ENCODE measurements at places on chromosomes 6 and 20.

DNA sequence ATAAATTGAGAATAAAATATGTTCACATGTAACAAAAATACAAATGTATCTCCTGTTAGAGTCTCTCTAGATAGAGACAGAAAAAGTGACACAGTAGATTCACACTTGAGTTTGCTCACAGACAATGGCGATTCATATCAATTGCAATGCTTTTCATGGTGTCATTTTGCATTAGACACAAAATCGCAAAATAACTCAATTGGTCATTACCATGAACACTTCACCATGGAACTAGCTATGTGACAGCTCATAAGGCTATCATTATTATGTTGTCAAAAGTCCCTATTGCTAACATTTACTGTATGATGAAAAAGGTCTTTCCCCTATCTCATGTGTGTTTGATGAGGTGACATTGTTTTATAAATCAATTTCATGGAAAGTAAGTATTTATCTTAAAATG, 249.5 kb upstream of the AGPAT4 start:
- no peak for DNase-seq

- no peak for DNase-seq
Observed at GRCh38 chr6:76453270-76453669, 380.8 kb upstream of the IMPG1 start.

- DNase-seq = no peak
Observed at GRCh38 chr6:91506509-91506908, 919.6 kb upstream of the MAP3K7 start.

DNA sequence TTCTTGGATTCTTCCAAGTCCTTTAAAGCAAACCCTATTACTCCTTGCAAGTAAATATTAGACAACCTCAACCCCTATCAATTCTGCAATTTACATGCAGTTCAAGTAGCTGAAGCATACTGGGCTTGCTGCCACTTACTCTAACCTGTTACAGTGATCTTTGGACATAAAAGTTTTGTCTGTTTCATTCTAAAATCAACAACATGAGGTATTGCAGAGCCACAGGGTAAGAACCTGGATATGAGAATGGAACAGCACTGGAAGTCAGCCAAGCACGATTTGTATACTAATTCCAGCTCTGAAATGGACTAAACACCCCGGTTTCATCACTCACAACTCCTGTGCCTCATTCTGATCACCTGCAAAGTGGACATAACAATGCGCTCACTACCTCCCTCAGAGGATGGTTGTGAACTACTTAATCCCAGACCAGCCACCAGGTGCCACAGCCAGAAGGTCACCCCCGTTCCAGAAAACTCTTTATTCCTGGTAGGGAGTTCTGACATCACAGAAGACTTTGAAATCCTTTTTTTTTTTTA, 270.0 kb downstream of the ADGB start:
- no peak for DNase-seq

- DNase-seq = no peak
Observed at GRCh38 chr20:51752343-51752951, 15.7 kb downstream of the ATP9A start.
